ENCODE measurements at places on chromosomes 2 and 18.

- no peak for DNase-seq
These were observed 81.1 kb downstream of the TRIB2 start for GRCh38 chr2:12797815-12798214.

DNA sequence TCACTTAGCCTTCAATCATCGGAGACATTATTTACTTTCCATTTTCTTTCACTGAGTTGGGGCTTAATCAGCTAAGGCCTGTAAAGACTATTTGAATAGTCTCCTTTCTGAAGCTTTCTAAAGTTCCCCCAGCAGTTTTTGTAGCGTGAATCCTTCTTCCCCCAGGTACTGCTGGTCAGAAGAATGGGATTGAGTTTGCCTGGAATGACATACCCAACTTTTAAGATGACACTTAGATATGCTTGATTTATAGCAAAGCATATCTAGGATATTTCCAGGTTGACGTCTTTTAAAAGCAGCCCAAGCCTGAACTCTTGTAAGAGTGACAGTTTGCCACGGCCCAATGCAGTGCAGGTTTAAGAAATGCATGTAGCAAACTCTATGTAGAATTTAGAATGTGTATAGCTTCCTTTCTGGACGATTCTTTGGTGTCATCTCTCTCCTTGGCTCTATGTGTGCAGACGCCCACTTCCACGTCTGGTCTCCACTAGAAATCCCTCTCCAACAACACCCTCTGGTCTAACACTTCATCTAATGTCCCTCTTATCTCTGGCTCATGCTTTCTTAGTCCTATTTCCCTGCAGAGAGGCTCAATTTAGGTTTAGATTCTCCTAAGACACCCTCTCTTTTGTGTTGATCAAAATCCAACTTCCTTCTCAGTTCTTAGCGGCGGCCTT is 175.0 kb upstream of the CYRIA start:
- DNase-seq: no peak

DNA sequence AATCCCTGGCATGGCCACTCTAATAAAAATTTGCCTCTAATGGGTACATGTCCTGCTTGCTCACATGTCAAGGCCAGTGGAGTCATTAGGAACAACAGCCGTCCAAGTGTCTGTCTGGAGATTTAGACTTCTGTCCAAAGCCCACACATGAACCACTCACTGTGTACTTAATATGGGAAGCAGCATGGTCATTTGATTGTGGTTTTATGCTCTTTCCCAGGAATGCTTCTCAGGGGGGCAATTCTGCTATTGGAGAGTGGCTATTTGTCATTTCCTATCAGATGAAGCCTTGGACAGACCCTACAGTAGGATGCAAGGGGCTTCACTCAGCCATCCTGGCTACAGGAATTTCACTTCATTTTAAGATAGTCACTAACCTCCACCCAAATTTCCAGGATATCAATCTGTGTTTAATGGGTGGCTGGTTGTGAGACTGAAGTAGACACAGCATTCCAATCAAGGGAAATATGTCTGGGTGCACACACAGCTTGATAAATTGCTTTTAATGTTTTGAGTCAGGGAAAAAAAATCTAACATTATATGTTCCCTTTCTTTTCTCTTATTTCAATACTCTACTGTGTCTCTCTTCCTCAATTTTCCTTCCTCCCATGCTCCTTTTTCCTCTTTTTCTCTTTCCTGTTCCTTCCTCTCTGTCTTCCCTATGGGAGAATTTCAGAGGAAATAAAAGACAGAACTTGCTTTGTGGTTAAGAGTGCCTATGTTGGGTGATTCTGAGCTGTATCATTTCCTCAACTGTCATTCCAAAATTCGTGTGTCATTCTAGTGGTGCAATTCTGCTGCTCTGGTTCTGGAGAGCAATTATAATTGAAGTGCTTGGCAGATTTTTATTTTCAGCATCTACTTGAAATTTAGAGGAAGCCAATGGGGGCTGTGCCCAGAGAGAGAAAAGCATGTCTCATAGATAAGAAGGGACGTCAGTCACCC is 320.1 kb downstream of the OSR1 start:
- DNase-seq: no peak

GRCh38 chr18:70024093-70024492 is 76.4 kb upstream of the CD226 start:
- DNase-seq: no peak

Measured in stimulated activated CD8-positive, alpha-beta memory T cell treated with anti-CD3 and anti-CD28 coated beads, Interleukin-4, amount 100 ng/mL, for 1 hour (primary cell).